A549 treated with DMSO at 1 μM for 4 hours (cell line): ENCODE measurements at places on chromosomes 2 and 18. TPM values are rescaled to one million over a fixed set of nuclear protein-coding genes. Genes with fewer than 3 reads are reported as not detected.

Gene MPP4
- total RNA-seq: 0.08 TPM in 2 of 5 replicates, not detected in the others

Gene KIF1A
- total RNA-seq: 0.62 to 0.84 TPM (median 0.78 TPM) in 5 replicates

Gene ALKAL2
- not detected in 5 replicates for total RNA-seq

Gene ABCB11
- 0.01 to 0.03 TPM (median 0.02 TPM) in 3 of 5 replicates, not detected in the others for total RNA-seq

Gene CYP20A1
- 8.1 to 10.7 TPM (median 9.2 TPM) in 5 replicates for total RNA-seq

Gene FBXO36
- total RNA-seq: 1.1 to 2.3 TPM (median 1.4 TPM) in 5 replicates

Gene KIAA2012
- not detected in 5 replicates for total RNA-seq

Gene PAX8
- total RNA-seq: 0.55 to 1.5 TPM (median 0.63 TPM) in 5 replicates

Gene CFC1
- not detected in 5 replicates for total RNA-seq

Gene NGEF
- total RNA-seq: 16.1 to 20.4 TPM (median 16.8 TPM) in 5 replicates

Gene ZNF804A
- not detected in 5 replicates for total RNA-seq

Gene AQP12B
- total RNA-seq: not detected in 5 replicates

Gene CCDC148
- 0.13 to 0.55 TPM (median 0.38 TPM) in 5 replicates for total RNA-seq

Gene ACTG2
- 0.10 to 0.38 TPM (median 0.17 TPM) in 5 replicates for total RNA-seq

Gene SH2D6
- total RNA-seq: 0.60 to 1.2 TPM (median 0.83 TPM) in 5 replicates

Gene MRPL44
- total RNA-seq: 47.0 to 51.9 TPM (median 49.4 TPM) in 5 replicates

Gene NEB
- 0.14 to 0.31 TPM (median 0.18 TPM) in 5 replicates for total RNA-seq

Gene TMEM178A
- total RNA-seq: 0.10 to 0.17 TPM (median 0.15 TPM) in 4 of 5 replicates, not detected in the other

Gene WNT10A
- 0.11 TPM in 1 of 5 replicates, not detected in the others for total RNA-seq

Gene DNAJB2
- total RNA-seq: 46.4 to 58.3 TPM (median 54.4 TPM) in 5 replicates

Gene MC5R
- not detected in 5 replicates for total RNA-seq

Gene FRZB
- total RNA-seq: 0.07 to 0.09 TPM in 2 of 5 replicates, not detected in the others

Gene FAM168B
- 86.7 to 102 TPM (median 97.8 TPM) in 5 replicates for total RNA-seq

Gene LRRTM4
- total RNA-seq: not detected in 5 replicates

Gene METTL8
- 23.9 to 35.3 TPM (median 30.8 TPM) in 5 replicates for total RNA-seq

Gene PMAIP1
- 11.9 to 16.4 TPM (median 14.1 TPM) in 5 replicates for total RNA-seq

Gene SCYGR4
- not detected in 5 replicates for total RNA-seq

Gene ERFE
- total RNA-seq: 6.3 to 8.3 TPM (median 7.7 TPM) in 5 replicates

Gene HTR2B
- total RNA-seq: 0.07 to 0.22 TPM (median 0.09 TPM) in 5 replicates

Gene ACAA2
- 52.9 to 66.7 TPM (median 63.0 TPM) in 5 replicates for total RNA-seq

Gene SERPINB10
- 0.22 TPM in 1 of 5 replicates, not detected in the others for total RNA-seq

Gene MARCHF4
- 58.8 to 70.6 TPM (median 63.7 TPM) in 5 replicates for total RNA-seq

Gene FOXD4L1
- total RNA-seq: 0.31 to 0.87 TPM (median 0.33 TPM) in 5 replicates

Gene IGFBP5
- total RNA-seq: 0.15 to 0.25 TPM (median 0.24 TPM) in 5 replicates

Gene TMBIM1
- total RNA-seq: 117 to 131 TPM (median 121 TPM) in 5 replicates

Gene CTIF
- total RNA-seq: 13.2 to 16.9 TPM (median 14.8 TPM) in 5 replicates

Gene SH3RF3
- total RNA-seq: 0.25 to 0.50 TPM (median 0.45 TPM) in 5 replicates

Gene LOXL3
- 0.25 to 0.55 TPM (median 0.40 TPM) in 5 replicates for total RNA-seq
